Tibial nerve (tissue), 4 donors: ENCODE measurements at places on chromosomes 12 and 14. TPM values are rescaled to one million over a fixed set of nuclear protein-coding genes. Genes with fewer than 3 reads are reported as not detected.

DNA sequence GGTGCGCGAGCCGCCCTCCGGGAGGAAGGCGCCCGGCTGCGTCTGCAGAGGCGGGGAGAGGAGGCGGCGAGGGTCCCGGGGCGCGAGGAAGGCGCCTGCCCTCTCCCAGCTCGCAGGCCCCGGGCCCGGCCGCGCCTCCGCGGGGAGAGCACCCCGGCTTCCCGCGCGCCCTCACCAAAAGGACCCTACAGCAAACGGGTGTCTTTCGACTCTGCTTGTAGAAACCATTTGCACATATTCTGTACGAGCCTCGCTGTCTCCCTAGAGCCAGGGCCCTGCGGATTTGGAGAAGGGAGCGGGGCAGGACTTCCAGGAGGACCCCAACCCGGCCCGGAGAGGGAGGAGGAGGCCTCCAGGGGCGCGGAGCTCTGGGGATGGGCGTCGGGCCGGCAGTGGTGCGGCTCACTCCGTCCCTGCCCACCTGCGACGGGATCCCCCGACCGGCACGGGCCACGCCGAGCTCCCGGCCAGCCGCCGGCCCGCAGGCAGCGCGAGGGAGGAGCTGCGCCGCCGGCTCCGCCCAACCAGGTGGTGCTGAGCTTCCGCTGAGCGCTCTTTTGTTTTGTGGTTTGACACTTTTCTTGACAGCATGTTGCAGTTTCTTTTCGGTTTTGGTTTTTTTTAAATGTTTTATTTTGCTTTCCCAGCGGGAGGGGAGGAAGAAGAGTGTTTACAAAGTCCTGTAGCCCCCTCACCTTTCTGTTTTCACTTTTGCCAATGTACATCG is 103.3 kb upstream of the FKBP4 start:
- no peaks in the 10 kb centered on the region for H3K36me3 ChIP-seq
- no peak overlapping the region for H3K27ac ChIP-seq
- DNase-seq = no peak

GRCh38 chr14:76654573-76655108 is 106.6 kb upstream of the VASH1 start:
- H3K27me3 ChIP-seq = no peaks in the 10 kb centered on the region
- H3K36me3 ChIP-seq = no peaks in the 10 kb centered on the region
- no peak overlapping the region for H3K4me3 ChIP-seq
- H3K4me1 ChIP-seq = no peaks in the 10 kb centered on the region

DNA sequence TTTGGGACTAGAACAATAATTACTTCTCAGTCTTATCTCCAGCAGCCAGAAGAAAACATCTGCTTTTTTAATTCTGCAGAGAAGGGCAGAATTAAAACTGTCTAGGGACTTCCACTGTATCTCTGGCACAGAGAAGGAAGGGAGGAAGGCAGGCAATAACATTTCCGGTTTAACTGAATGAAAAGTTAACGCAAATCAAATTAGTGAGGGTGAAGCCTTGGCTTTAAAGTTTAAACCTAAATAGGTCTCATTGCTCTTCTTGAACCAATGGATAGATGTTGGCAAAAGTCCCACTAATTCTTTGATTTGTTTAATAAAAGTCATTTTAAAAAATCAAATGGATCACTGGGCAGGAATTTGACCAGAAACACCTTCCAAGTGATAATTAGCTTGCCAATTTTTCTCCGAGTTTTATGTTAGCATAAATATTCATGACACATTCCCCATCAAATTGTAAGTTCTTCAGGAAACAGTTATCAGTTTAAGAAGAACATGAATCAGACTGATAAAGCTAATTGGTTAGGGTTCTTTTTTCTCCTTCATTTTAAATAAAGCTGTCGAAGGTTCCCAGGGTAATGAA is 181.9 kb downstream of the SLC15A5 start:
- no peak overlapping the region for H3K27ac ChIP-seq
- no peaks in the 10 kb centered on the region for H3K36me3 ChIP-seq
- H3K4me3 ChIP-seq = no peak overlapping the region
- no peaks in the 10 kb centered on the region for H3K4me1 ChIP-seq
- no peaks in the 10 kb centered on the region for H3K27me3 ChIP-seq
- no peak for DNase-seq

DNA sequence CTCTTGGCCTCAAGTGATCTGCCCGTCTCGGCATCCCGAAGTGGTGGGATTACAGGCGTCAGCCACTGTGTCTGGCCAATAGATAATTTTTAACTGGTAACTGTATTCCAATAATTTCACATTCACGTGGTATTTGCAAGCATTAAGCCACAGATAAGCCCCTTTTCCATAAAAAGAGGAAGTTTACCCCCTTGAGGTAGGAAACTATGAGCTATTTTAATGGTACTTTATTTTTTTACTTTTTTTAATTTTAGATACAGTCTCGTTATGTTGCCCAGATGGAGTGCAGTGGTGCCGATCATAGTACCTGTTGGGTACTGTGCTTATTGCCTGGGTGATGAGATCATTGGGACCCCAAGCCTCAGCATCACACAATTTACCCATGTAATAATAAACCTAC is 42.9 kb upstream of the AP4S1 start:
- no peaks in the 10 kb centered on the region for H3K36me3 ChIP-seq
- DNase-seq = no peak
- no peaks in the 10 kb centered on the region for H3K27me3 ChIP-seq
- H3K4me1 ChIP-seq = no peaks in the 10 kb centered on the region

- DNase-seq = no peak
- peaks cover 66% of the 10 kb centered on the region for H3K36me3 ChIP-seq
- H3K4me1 ChIP-seq = no peaks in the 10 kb centered on the region
- no peak overlapping the region for H3K4me3 ChIP-seq
- no peak overlapping the region for H3K27ac ChIP-seq
These were observed 64.3 kb downstream of the C2CD5 start for GRCh38 chr12:22480016-22480415.

DNA sequence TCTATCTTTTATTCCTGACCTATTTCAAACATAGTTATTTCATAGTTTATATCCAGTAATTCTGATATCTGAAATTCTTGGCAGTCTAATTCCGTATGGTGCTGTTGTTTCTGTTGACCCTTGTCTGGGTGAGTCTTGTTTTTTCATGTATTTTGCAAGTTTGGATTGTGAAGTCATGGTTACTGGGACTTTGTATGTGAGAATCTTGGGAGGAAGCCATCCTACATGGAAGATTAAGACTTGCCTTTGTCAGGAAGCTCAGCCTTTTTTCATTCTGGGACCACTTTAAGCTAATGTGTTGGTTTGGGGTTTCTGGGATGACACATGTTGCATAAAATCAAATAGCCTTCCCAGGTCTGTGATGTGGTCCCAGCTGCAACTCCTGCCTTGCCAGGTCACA is 191.6 kb upstream of the E2F7 start:
- no peaks in the 10 kb centered on the region for H3K36me3 ChIP-seq
- H3K4me1 ChIP-seq = no peaks in the 10 kb centered on the region
- H3K27me3 ChIP-seq = no peaks in the 10 kb centered on the region
- no peak overlapping the region for H3K27ac ChIP-seq

GRCh38 chr14:93960108-93960475 is 16.3 kb downstream of the ASB2 start:
- H3K27me3 ChIP-seq = no peaks in the 10 kb centered on the region
- no peak for DNase-seq
- no peaks in the 10 kb centered on the region for H3K4me1 ChIP-seq
- no peaks in the 10 kb centered on the region for H3K36me3 ChIP-seq
- H3K27ac ChIP-seq = no peak overlapping the region

DNA sequence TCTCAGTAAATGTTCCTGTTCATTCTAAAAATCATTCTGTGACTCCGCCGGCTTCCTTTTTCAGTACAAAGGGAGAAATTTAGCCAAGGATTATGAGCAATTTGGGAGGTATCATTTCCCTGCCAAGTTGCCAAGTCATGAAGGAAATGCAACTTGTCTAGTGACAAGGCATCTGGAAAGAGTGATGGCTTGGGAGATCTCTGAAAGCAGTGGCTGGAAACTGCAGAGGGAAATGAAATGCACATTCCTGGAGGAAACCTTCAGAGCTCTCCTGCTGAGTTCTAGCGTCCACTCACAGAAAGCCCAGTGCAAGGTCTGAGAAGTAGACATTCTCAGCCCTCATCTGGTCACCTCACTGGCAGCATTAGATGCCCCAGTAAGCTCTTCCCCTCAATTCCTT is 91.7 kb downstream of the GALC start:
- H3K27ac ChIP-seq = no peak overlapping the region
- no peaks in the 10 kb centered on the region for H3K27me3 ChIP-seq
- no peaks in the 10 kb centered on the region for H3K36me3 ChIP-seq
- H3K4me1 ChIP-seq = no peaks in the 10 kb centered on the region
- DNase-seq = no peak
- H3K4me3 ChIP-seq = no peak overlapping the region

- no peaks in the 10 kb centered on the region for H3K36me3 ChIP-seq
- no peaks in the 10 kb centered on the region for H3K4me1 ChIP-seq
- no peak overlapping the region for H3K27ac ChIP-seq
These were observed 94.1 kb downstream of the EML5 start for GRCh38 chr14:88698651-88699050.

Gene CLEC6A
- total RNA-seq = not detected
